GDM1 (cell line): ENCODE measurements at places on chromosomes 7 and 10.

DNA sequence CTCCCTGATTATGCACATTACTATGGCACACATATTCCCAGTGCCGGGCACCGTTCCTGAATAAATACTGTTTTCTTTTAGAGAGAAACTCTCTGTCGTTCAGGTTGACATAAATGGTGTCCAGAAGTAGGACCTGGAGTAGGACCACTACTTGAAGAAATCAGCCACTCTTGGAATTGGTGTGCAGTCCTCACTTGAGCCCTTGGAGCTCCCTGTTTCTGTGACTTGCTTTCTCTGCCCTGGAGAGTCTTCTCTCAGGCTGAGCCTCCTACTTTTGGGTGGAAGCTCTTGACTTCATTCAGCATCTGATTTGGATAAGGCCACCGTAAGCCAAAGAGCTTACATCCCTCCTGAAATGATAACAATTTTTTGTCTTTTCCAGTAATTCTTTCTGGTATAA is 29.7 kb upstream of the ANTXRL start:
- no peak for DNase-seq

- DNase-seq = no peak
Measured at GRCh38 chr10:32437334-32437733, 8.6 kb upstream of the CCDC7 start.

DNA sequence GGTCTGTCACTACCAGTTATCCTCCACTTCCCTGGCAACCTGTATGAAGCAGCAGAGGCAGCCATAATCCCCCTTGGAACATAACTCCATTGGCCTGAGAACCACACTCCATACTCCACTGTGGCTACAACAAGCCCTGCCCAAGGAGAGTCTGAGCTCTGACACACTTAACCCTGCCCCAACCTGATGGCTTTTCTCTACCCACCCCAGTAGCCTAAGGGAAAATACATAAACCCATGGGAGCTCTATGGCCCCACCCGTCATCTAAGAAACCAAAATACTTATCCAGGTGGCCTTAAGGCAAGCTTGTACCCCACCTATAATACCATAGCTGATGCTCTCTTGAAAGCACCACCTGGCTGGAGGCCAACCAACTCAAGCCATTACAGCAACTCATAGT is 324.8 kb upstream of the GLI3 start:
- DNase-seq = no peak

GRCh38 chr10:9762966-9763656 is 1254.6 kb upstream of the CELF2 start:
- no peak for DNase-seq

DNA sequence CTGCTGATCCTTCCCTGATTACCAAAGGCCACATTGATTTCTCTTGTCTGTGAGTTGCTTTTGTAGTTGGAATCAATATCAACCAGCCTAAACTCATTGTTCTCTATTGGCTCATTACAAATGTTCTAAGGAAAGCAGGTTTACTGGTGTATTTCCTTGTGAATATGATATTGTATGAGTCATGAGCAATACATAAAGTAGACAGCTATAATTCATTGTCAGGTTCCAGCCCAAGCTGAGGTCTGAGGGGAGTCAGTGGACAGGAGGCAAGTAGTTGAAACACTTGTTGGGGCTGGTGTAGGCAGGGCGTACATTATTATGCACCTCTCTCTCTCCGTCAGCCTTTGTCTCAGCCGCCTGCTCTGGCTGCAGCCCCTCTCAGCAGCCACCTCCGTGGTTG is 451.7 kb downstream of the IPMK start:
- no peak for DNase-seq

DNA sequence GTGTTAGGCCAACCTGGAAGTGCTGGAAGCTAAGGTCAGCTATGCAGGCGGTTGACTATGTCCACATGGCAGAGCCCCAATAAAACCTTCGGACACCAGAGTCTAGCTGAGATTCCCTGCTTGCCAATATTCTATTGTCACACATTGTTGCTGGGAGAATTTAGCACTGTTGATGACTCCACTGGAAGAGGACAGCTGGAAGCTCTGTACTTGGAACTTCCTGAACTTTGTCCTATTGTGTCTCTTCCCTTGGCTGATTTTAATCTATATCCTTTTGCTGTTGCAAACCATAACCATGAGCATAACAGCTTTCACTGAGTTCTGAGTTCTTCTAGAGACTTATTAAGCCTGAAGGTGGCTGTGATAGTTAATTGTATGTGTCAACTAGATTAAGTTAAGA is 12.0 kb downstream of the XRCC2 start:
- no peak for DNase-seq

DNA sequence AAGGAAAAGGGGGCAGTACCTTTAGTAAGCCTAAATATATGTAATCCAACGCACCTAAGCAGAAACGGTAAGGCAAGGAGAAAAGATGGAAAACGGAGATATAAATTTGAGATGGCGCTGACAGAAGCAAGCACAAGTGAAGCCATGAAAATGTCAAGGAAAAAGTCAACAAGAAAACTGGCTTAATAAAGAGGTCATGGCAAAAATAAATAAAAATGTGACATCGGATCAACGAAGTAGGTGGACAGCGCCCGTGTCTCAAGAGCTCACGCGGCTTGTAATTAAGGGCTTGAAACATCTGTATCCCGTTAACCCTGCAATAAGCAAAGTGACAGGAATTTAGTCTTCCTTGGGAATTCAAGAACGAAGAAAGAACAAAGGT is 611 bp downstream of the NDUFA5 start:
- DNase-seq = no peak

DNA sequence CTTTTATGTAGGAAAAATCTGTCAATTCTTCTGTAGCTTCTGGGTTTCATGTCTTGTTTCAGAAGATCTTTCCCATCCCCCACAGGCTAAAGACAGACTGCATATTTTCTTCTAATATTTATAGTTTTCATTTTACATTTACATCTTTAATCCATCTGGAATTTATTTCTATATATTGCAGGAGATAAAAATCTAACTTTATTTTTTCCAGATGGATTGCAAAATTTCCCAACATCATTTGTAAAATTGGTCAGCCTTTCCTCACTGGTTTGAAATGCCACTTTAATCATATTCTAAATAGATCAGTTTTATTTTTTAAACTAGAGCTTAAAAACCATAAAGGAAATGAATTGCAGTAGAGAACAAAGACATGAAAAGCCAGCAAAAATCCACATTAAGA is 46.9 kb downstream of the TMEM26 start:
- DNase-seq = no peak

GRCh38 chr10:19932806-19933371 is 116.7 kb downstream of the PLXDC2 start:
- no peak for DNase-seq

- no peak for DNase-seq
Measured at GRCh38 chr10:123083811-123084210, 52.0 kb upstream of the HMX3 start.

DNA sequence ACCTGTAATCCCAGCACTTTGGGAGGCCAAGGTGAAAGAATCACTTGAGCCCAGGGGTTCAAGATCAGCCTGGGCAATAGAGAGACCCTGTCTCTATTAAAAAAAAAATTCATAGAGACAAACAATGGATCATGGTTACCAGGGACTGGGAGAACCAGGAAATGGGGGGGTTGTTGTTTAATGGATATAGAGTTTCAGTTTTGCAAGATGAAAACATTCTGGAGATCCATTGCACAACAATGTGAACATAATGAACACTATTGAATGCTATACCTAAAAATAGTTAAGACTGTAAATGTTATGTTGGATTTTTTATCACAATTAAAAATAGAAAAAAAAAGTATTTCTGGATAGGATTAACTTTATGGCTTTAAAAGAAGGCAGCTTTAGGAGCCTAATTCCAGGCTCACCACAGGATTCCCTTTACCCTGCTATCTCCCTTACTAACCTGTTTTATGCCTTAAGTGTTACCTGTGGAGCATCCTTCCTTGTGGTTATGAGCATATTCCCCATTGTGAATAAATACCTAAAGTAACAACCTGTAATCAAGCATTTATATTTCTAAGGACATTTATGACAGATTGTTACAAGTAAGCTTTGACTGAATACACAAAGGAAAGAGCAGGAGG is 45.1 kb upstream of the SGCE start:
- DNase-seq = no peak
